ENCODE measurements at places on chromosomes 2 and 18. TPM values are rescaled to one million over a fixed set of nuclear protein-coding genes. Genes with fewer than 3 reads are reported as not detected.

CD207 gene
- not detected for total RNA-seq

CCDC148 gene
- total RNA-seq = not detected

ACADL gene
- not detected for total RNA-seq

TSPYL6 gene
- 0.60 TPM for total RNA-seq

ARL5A gene
- 73.4 TPM for total RNA-seq

ACTG2 gene
- not detected for total RNA-seq

SLC8A1 gene
- total RNA-seq = not detected

ABCB11 gene
- not detected for total RNA-seq

ABCG8 gene
- total RNA-seq = not detected

KIAA2012 gene
- total RNA-seq = 0.89 TPM

UCN gene
- 2.5 TPM for total RNA-seq

INPP5D gene
- total RNA-seq = 145 TPM

ICOS gene
- not detected for total RNA-seq

GFPT1 gene
- 15.2 TPM for total RNA-seq

SPC25 gene
- 5.4 TPM for total RNA-seq

AGXT gene
- not detected for total RNA-seq

DNA sequence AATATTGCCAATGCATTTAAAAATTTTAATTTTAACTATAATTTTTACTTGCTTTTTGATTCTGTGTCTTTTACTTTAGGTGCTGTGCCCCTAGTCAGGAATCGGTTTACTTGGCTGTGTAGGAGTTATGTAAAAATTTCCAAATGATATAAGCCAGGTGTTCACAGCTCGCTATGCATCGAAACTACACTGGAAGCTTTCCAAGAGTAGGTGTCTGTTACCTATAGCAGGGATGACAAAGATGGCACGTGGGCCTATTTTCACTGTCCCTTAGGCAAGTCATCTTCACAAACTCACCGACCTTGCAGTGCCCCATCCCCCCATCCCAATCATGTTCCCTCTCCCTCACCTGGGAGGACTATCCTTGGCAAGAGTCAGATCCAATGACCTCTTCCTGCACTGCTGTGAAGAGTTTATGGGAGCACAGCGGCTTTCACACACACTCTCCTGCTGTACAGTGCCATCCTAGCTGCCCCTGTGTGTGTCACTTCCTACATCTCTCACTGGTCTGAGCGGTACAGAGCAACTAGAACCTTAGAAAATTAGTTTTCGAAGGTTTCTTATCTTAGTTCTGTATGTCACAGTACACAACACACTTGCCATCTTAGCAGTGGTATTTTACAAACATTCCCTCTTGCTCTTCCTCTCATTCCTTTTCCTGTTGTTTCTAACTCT, 49.2 kb upstream of the NAB1 start:
- DNase-seq = no peak
- peaks cover 8% of the 10 kb centered on the region for H3K4me1 ChIP-seq
- no peak overlapping the region for H3K27ac ChIP-seq
- no peak overlapping the region for H3K4me3 ChIP-seq
- H3K36me3 ChIP-seq = no peaks in the 10 kb centered on the region
- H3K27me3 ChIP-seq = no peaks in the 10 kb centered on the region

DNA sequence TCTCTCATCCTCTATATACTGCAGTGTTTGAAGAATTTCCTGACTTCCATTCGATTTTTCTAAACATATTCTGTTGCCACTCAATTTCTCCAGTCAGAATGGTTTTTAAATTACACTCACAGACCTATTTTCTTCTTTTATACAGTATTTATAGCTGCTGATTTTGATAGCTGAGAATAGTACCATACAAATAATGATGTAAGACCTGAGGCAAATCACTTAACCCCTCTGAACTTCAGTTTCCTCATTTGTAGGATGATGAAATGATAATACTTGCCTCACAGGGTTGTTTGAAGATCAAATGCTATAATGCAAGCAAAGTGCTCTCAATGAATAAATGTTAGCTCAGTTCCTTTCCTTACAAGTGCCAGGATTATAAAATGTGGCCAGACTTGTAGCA, 241.8 kb downstream of the CPS1 start:
- no peak overlapping the region for H3K4me3 ChIP-seq
- H3K4me1 ChIP-seq = no peaks in the 10 kb centered on the region
- no peak overlapping the region for H3K27ac ChIP-seq
- DNase-seq = no peak
- no peaks in the 10 kb centered on the region for H3K36me3 ChIP-seq

DNA sequence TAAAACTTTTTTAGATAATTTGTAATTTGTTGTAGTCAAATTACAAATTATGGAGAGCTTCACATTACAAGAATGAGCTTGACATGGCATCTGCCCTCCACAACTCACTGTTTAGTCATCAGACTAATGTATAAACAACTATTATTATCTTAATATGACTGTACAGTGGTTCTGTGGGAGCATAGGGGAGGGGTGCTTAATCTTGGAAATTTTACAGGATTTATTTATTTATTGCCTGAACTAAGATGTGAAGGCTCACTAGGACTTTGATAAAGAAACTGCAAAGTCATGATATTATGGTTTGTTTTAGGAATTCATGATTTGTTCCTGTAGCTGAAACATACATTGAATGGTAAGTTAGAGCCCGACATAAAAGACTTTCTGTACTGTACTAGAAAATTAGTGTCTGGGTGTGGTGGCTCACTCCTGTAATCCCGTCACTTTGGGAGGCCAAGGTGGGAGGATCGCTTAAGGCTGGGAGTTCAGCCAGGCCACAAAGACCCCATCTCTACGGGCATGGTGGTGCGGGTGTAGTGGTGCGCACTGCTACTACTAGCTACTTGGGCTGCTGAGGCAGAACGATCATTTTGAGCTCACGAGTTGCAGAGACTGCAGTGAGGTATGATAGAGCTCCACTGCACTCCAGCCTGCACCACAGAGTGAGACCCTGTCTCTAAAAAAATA, 2.1 kb downstream of the MARCHF7 start:
- peak overlapping the region; percentile 89 for H3K4me3 ChIP-seq
- no peak overlapping the region for H3K27ac ChIP-seq
- DNase-seq = no peak
- H3K27me3 ChIP-seq = no peaks in the 10 kb centered on the region
- H3K36me3 ChIP-seq = peaks cover 51% of the 10 kb centered on the region

- no peak overlapping the region for H3K4me3 ChIP-seq
- H3K27me3 ChIP-seq = no peaks in the 10 kb centered on the region
- H3K27ac ChIP-seq = no peak overlapping the region
These were observed 198.4 kb downstream of the RBM43 start for GRCh38 chr2:151063271-151063670.

DNA sequence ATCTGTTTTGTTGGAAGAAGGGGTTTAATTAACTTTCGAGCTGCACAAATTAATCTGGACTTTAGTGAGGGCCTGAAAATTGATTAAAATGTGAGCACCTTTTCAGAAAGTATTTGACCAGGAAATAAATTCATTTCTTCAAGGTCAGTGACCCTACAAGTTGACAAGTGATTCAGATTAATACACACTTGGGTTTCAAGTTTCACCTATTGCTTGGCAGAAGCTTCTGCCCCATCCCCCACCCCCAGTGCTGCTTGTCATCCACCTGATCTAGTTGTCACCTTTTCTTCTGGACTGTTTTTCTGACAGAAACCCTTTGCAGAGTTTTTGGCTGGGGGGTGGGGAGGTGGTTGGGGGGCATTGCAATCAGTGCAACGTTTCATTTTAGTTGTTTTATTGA, 46.2 kb downstream of the RPRM start:
- no peak overlapping the region for H3K27ac ChIP-seq
- no peaks in the 10 kb centered on the region for H3K27me3 ChIP-seq
- H3K4me3 ChIP-seq = no peak overlapping the region
- DNase-seq = no peak

GRCh38 chr2:221490506-221491060, 81.5 kb downstream of the EPHA4 start:
- H3K36me3 ChIP-seq = no peaks in the 10 kb centered on the region
- H3K27ac ChIP-seq = no peak overlapping the region
- no peaks in the 10 kb centered on the region for H3K4me1 ChIP-seq
- H3K4me3 ChIP-seq = no peak overlapping the region
- no peak for DNase-seq
- no peaks in the 10 kb centered on the region for H3K27me3 ChIP-seq

DNA sequence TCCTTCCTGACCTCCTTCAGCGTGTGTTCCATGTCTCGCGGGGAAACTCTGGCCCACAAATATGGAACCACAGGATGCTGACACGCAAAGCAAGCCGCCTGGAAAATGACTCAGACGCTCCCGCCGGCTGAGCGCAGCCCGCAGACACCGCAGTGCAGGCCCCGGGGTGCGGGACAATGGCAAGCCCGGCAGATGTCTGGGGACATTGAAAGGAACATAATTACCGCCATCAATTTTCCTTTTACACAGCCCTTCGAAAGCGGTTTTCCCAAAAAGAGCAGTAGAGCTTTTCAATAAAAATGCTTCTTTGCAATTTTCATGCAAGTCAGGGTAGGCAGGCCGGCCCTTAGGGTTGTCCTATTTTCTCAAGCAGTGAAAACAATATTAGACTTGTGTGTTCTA, 159.2 kb upstream of the SH3BP4 start:
- DNase-seq = no peak
- H3K27ac ChIP-seq = no peak overlapping the region
- no peaks in the 10 kb centered on the region for H3K4me1 ChIP-seq
- H3K36me3 ChIP-seq = no peaks in the 10 kb centered on the region
- no peak overlapping the region for H3K4me3 ChIP-seq

DNA sequence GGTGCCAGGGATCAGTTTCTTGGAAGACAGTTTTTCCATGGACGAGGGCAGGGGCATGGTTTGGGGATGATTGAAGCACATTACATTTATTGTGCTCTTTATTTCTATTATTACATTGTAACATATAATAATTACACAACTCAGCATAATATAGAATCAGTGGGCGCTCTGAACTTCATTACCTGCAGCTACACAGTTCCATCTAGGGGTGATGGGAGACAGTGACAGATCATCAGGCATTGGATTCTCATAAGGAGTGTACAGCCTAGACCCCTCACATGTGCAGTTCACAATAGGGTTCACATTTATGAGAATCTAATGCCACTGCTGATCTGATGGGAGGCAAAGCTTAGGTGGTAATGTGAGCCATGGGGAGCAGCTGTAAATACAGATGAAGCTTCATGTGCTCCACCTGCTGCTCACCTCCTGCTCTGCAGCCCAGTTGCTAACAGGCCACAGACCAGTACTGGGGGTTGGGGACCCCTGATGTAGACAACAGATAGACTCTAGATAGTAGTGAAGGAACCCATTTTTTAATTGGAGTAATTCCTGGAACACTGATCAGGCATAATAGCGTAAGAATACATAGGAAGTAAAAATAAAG, 41.5 kb upstream of the MC4R start:
- H3K27me3 ChIP-seq = no peaks in the 10 kb centered on the region
- peak; percentile 54 for DNase-seq
- no peaks in the 10 kb centered on the region for H3K4me1 ChIP-seq
- H3K4me3 ChIP-seq = no peak overlapping the region
- H3K27ac ChIP-seq = no peak overlapping the region
- H3K36me3 ChIP-seq = no peaks in the 10 kb centered on the region

GRCh38 chr18:23662309-23663263, at the start of gene ANKRD29:
TSS of gene ANKRD29 (minus strand) at chr18:23662911. CDS start at chr18:23662730, 181 bp downstream.
- DNase-seq = no peak
- H3K27ac ChIP-seq = no peak within 1 kb of the TSS
- H3K36me3 ChIP-seq = no peaks in the 10 kb centered on the region
- no peak within 1 kb of the TSS for H3K4me3 ChIP-seq

DNA sequence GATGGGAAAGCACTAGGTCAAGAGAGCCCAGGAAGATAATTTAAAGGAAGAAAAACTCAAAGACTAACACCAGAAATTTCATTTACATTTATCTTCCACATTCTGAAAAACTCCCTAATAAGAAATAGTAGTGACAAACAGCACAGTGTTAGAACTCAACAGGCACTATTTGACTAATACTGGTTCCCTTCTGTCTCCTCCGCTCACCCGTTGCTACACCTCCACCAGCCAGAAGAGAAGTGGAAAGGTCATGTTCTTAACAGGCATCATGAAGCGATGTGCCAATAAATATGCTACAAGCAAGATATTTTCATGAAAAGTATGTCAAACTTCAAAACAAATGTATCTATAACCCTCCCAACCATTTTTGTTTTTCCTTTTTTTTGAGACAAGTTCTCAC, 5.7 kb downstream of the ROCK1 start:
- peaks cover 67% of the 10 kb centered on the region for H3K4me1 ChIP-seq
- no peaks in the 10 kb centered on the region for H3K27me3 ChIP-seq
- DNase-seq = no peak
- H3K27ac ChIP-seq = no peak overlapping the region
- peaks cover 4% of the 10 kb centered on the region for H3K36me3 ChIP-seq

DNA sequence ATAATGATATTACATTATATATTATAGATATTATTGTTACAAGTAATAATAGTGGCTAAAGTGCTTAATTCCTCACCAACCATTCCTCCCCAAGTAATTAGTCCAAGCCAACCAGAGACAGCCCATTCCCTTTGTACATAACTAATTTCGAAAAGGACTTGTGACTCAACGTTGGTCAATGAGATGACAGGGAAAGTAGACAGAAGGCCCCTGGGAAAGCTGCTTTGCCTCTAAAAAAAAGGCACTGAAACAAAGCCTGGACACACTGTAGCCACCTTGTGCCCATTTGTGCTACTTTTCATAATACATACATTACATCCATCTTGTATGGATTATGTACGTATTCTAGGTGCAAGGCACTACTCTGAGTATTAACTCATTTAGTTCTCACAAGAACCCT, 28.8 kb downstream of the COLEC12 start:
- no peaks in the 10 kb centered on the region for H3K4me1 ChIP-seq
- no peaks in the 10 kb centered on the region for H3K27me3 ChIP-seq
- no peaks in the 10 kb centered on the region for H3K36me3 ChIP-seq
- no peak overlapping the region for H3K27ac ChIP-seq
- no peak for DNase-seq

DNA sequence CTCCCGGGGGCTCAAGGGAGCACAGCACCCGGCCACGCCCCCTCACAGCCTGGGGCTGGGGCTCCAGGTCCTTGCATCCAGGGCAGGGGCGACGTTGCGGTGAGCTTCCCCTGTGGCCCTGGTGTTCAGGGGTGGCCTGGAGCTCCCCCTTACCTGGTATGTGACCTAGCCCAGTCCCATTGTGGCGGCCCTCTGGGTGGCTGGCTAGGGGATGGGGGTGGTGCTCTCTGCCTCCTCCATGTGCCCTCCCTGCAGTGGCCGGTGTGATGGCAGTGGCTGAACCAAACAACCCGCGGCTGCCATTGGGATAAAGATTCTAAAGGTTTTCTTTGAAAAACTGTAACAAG, 288.3 kb downstream of the RDH14 start:
- no peaks in the 10 kb centered on the region for H3K36me3 ChIP-seq
- H3K27me3 ChIP-seq = no peaks in the 10 kb centered on the region

DNA sequence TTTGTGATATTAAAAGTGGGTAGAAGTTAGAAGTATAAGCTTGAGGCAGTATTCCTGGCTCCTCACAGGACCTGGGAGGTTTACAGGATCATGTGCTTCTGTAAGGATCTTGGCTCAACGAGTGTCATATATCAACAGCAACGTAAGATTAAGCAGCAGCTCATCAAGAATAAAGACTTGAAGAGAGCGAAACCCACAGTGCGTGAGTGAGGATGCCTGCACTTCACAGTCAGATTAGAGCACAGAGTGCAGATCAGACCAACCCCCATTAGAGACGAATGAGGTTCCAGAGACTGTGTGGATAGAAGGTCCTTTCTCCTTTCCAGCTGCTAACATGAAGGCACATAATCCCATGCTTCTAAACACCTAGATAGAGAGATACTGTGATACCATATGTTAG, 1656.7 kb upstream of the NXPH2 start:
- H3K27ac ChIP-seq = no peak overlapping the region
- H3K4me1 ChIP-seq = no peaks in the 10 kb centered on the region
- DNase-seq = no peak
- H3K4me3 ChIP-seq = no peak overlapping the region
- no peaks in the 10 kb centered on the region for H3K36me3 ChIP-seq
